ENCODE measurements at places on chromosomes 5 and 9.
A peak's percentile ranks its signal among the peaks of the same experiment; 100 is the strongest.

GRCh38 chr5:10690460-10691440 lies 70.3 kb downstream of the DAP start:
- DNase-seq = no peak

GRCh38 chr9:131407717-131408195 lies 13.9 kb downstream of the PRRC2B start:
- no peak for DNase-seq

DNA sequence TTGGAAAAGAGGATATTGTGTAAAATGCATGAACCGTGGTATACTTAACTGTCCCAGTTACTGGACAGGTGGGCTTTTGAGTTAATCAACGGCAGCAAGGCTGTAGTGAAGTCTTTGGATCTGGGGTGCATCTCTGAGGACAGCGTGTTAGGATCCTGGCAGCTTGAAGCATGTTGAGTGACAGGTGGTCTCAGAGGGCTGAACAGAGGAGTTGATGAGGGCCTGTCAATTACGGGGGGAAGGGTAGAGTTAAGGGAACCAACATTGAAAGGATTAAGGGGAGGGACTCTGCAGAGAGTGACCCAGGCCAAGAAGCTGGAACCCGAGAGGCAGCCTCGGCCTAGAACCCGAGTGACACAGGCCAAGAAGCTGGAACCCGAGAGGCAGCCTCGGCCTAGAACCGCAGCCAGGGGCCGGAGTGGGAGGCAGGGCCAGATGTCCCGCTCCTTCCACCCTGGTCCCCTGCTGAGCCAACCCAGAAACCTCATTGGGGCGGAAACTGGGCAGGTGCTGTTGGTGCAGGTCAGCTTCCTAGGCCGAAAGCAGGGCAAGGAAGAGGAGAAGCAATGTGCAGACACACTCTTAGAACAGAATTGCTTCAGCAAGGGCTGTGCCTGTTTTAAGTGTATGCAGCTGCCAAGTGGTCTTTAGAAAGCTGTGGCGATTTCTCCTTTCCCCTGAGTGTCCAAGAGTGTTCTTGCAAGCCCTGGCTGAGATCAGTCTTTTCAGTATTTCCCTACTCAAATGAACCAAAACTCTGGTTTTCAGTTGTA lies 62.0 kb downstream of the ANKRD33B start:
- DNase-seq = no peak

DNA sequence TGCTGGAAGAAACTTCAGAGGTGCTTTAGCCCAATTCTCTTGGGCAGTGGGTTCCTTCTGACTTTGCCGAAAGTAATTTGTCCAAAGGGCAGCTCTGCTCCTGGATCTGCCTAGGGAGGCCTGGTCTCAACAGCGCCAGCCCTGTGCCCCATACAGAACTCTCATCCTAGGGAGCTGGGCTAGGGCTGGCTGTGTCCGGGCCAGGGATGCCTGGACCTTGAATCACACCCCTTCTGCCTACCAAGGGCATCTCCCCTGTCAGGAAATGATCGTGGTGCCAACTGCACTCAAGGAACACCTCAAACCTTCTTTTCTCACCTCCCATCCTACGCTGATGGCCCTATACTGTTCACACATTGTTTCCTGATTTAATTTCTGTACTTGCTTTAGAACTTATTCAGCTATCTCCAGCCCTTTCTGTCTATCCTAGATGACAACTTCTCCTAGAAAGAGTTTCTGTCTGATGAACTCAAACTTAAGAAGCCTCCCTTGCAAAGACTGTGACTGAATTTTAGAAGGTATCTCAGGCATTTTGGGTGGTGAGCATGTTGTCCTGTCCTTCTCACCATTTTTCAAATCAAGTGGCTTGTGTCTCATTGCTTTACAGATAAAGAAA lies 37.4 kb upstream of the NFIB start:
- no peak for DNase-seq

- no peak for DNase-seq
Observed at GRCh38 chr9:131814707-131815106, 74.8 kb upstream of the RAPGEF1 start.

GRCh38 chr5:87188391-87188790 lies 79.3 kb upstream of the RASA1 start:
- DNase-seq = no peak

GRCh38 chr5:33537240-33537639 lies 96.5 kb downstream of the TARS1 start:
- no peak for DNase-seq

DNA sequence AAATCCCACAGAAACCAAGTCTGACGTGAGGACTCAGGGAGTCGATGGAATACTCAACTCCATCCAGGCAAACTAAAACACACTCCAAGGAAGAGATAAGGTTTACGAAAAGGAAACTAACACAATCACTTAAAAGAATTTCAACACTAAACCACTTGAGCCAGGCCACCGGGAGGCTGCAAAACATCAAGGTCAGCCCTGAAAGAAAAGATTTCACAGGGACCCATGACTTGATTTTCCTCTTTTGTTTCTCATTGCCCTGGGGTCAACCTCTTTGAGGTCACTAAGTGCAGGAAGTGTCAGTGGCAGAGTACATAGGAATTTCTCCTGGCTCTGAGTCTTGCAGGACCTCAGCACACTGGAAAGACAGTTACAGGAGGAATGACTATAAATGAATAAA lies 77.8 kb upstream of the TARS1 start:
- no peak for DNase-seq

GRCh38 chr5:160438316-160439204 lies 16.9 kb downstream of the PTTG1 start:
- no peak for DNase-seq

DNA sequence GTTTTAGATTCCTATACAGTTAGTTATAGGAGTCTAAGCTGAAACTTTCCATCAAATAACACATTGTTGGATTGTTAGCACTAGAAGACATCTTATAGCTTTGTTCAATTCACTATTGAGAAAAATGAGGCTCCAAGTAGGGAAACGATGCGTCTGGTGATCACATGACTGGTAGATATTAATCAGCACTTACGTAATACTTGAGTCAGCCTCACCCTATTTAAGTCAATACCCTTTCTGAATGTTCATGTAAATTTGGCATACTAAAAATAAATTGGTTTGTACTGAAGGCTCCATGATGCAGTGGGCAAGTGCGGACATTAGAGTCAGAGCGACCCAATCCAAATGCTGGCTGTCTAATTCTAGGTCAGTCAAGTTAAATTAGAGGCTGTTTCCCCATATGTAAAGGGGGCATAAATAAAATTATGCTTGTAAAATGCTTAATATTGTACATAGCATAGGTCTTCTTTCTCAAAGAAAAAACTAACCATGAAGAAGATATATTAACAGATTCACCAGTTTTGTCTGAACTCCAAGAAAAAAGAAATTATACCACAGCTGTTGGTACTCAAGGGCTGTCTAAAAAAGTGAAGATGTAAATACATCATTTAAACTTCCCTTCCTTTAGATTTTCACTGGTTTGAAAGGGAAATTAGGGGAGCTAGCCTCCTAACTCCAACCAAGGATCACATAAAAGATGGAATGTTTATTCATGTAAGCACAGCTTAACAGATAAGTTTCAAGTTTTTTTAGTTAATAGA lies 406.6 kb upstream of the TLE4 start:
- DNase-seq = no peak

- DNase-seq = no peak
Observed at GRCh38 chr9:35727676-35728040, 4.3 kb downstream of the TLN1 start.

DNA sequence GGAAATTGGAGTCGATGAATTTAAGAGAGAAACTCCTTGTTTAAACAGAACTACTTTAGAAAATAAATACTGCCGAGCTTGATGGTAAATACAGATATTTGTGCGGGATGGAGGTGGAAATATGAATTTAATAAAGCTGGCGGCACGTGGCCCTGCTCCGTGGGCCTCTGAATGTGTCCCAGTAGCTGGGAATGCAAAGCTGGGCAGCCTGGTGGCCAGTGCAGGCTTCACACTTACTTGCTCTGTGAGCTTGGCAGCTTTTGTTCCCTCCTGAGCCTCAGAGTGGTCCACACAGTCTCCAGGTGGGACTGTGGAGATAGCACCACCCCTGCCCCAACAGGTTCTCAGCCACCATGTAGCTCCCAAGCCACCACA lies 45.9 kb downstream of the BARX1 start:
- no peak for DNase-seq

DNA sequence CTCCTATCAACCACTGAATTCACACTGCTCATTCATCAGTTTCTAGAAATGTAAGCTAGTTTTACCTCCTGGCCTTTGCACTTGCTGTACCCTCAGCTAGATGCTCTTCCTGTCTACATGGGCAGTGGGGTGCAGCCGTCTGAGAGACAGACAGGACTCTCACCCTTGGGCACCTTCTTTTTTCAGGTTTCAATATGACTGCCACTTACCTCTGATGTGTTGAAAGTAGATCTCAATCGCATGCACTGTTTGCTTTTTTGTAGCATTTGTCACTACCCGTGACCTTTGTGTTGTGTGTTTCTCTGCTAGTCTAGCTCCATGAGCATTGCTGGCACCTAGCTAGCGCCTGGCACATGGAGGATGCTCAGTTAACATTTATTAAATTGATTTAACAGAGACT lies 403.1 kb upstream of the TRPC7 start:
- DNase-seq = no peak

GRCh38 chr5:80780024-80780423 lies 125.2 kb upstream of the DHFR start:
- no peak for DNase-seq

GRCh38 chr5:9156282-9156681 lies 389.6 kb downstream of the SEMA5A start:
- peak; percentile 33 for DNase-seq

DNA sequence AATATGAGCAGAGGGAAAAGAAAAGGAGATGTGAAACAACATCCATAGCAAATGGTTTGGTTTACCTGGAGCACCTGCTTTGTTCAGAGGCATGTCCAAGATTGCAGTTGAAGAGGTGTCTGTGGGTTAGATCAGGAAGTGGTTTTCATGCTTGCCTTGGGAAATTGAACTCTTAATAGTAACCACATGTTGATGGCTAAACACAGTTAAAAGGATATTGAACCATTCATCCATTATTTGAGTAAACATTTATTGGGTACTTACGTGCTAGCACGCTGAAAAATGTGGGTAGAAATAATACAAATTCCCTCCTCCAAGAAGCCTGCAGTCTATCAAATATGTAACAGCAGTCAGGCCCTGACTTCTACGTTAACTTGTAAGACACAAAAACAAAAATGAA lies 235.7 kb upstream of the TNC start:
- DNase-seq = no peak

DNA sequence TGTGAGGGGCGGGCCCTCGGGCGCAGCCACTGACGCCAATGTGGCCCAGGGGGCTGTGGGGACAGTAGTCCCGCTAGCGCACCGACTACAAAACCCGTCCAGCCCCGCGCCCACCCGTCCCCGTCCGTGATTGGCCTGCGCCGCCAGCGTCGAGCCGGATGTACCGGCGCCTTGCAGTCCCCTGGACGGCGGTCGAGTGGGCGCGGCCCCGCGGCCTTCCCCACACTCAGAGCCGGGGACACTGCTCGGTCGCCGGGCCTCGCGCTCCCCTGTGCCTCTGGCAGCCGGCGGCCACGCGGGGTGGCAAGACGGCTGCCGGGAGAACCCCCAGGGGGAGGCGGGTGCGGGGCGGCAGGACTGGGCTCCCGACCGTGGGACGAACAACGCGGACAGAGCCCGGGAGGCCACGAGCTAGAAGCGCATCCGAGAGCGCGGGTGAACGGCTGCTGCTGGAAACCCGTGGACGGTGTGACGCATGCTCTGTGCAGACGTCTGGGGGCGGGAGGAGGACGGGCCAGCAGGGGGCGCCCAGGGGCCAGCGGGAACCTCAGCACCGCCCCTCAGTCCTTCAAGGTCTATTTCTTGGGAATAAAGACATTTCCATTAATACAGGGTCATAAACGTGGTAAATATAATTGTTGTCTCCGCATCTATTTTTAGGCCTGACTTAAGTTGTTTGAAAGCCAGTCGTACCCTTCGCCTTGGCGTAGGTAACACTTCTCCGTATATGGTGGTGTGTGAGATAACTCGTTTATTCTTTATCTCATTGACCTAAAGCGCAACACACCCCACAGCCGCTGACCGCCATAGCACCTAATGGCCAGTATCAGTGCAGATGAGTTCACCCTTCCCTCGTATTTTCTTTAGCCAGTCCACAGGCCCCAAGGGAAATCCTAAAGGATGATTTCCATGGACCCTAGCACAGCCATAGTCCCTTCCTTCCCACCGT lies 629 bp upstream of the BICD2 start:
- DNase-seq = peak; percentile 97

DNA sequence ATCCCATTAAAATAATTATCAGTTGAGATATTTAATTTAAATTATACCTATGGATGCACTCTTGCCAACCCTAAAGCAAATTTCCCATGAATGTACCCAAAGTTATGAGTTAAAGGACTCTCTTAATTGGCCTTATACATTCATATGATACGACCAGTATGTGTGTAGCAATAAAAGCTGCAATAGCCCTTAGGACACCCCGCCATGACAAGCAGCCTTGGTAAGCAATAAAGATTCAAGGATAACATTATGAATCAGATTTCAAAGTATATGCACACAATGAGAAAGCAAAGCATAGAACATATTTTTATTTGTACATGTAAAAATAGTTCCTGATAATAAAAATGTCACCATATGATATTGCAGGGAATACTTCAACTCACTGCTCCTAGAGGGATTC lies 1699.3 kb upstream of the CDH9 start:
- DNase-seq = no peak

GRCh38 chr9:113668061-113668460 lies 204.5 kb downstream of the RGS3 start:
- DNase-seq = peak; percentile 80

GRCh38 chr9:16461137-16461840 lies 409.2 kb downstream of the BNC2 start:
- peak; percentile 52 for DNase-seq

DNA sequence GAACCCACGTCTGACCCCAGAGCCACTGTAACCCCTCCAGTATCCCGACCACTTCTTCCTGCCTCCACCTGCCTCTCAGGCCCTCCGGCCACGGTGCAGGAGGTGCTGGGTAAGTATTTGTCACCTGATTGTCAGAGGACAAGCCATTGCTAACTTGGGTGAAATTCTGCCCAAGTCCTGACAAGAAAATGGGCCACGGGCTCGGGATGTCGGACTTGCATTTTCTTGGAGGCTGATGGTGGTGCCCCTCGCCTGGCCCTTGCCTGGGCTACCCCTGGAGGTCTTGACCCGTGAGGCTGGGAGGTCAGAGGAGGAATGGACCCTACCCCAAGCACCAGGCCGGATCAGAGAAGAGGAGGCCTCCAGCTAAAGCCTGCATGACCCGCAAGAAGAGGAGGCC lies 149.7 kb upstream of the COL5A1 start:
- no peak for DNase-seq

GRCh38 chr9:73643379-73644013 lies 491.8 kb downstream of the ANXA1 start:
- DNase-seq = peak; percentile 25

DNA sequence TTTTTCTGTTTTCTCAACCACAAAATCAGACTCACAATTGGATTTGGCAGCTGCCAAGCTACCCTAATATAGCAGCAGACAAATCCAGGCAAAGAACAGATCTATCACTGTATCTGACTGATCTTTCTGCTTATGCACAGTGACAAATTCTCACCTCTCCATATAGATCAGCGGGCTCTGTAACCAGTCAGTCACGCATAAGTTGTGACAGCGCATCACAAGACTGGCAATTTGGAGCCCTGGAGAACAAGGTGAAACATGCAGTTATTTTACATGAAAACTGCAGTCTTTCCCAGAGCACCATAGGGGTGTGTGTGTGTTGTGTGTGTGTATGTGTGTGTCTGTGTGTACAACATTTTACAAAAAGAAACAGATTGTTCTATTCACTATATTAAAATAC lies 37.7 kb downstream of the RORB start:
- DNase-seq = no peak

GRCh38 chr9:96087669-96088299 lies 212.3 kb downstream of the ERCC6L2 start:
- no peak for DNase-seq

GRCh38 chr9:138042146-138042545 lies 164.6 kb downstream of the CACNA1B start:
- DNase-seq = no peak

Measured in fibroblast of skin of left quadriceps (primary cell).